NCI-H460 (cell line): ENCODE measurements at places on chromosomes 2 and 18.

- DNase-seq: no peak
Observed at GRCh38 chr2:239114616-239115265, 266.9 kb downstream of the TWIST2 start.

GRCh38 chr2:170218931-170219330 is 41.0 kb downstream of the MYO3B start:
- no peak for DNase-seq

DNA sequence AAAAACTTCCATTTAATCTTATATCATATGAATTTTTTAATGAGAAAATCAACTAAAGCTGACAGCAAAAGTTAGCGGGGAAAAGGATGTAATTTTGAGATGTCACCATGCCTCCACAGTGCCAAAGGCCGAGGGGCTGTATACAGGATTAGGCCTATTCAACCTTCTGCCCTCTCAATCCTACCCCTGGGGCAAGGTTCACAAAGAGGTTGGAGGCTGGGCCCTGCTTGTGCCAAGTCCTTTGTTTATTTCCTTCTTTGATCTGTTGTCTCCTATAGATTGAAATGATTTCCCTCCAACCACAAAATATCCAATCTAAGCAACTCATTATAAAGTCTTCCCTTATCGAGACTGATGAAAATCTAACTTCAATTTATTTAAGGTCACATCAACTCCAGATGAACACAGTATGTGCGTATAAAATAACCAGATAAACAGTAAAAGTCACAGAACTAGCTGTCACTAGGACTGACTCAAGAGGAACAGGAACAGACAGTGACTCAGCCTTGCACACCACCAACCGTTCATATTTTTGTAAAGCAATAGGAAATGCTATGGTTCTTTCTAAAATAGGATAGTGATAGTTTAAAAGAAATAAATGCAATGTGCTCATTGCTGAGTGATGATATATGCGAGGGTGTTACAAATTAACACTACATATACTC is 95.8 kb downstream of the SLC25A12 start:
- no peak for DNase-seq

DNA sequence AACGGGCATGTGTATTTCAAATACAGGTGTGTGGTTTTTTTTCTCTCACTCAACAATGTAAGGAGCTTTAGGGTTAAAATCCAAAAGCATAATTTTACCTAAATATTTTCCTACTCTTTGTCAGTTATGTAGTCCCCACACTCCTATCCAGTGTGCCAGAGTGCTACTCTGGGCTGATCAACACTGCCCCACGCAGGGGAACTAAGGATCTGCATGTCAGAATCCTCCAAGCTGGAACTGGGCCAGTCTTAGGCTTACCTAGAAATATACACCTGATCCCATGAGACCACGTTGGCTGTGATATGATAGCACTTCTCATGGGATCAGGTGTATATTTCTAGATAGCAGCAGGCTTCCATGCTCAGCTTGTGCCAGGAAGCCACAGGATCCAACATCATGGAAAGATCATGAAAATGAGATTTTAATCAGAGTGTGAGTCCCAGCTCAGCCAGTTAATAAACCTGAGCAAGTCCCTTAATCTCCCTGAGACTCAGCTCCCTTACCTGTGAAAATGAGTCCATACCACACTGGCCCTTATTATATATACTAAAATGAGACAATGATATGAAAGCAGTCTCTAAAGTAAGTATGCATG is 29.7 kb downstream of the CCDC141 start:
- peak; percentile 38 for DNase-seq

GRCh38 chr2:181725476-181725875 is 45.2 kb upstream of the NEUROD1 start:
- no peak for DNase-seq

- DNase-seq: no peak
Observed at GRCh38 chr2:152452256-152452973, 117.4 kb downstream of the FMNL2 start.

DNA sequence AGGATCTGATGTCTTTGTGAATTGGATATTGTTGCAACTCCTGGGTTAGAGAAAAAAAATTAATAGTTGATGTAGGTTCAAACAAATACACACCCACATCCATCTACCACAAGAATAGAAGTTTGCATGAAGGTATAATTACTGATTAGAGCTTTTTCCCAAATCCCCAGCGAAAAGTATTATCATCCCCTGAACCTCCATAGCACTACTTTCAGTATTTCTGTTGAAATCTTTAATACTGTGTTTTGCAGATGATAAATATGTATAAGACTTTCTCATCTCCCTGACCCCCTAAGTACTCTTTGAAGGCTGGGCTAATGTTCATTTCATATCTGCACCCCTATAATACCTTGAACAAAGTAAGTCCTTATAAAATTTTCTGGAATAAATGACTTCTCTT is 6.4 kb downstream of the FN1 start:
- DNase-seq: no peak

- no peak for DNase-seq
Observed at GRCh38 chr2:40439473-40439872, 12.4 kb downstream of the SLC8A1 start.
